ENCODE measurements at places on chromosomes 6 and 20.

GRCh38 chr20:46296526-46297250 lies 11.6 kb downstream of the CDH22 start:
- no peak for DNase-seq

- DNase-seq: no peak
These were observed 45.9 kb upstream of the MAP3K4 start for GRCh38 chr6:160945516-160946177.

DNA sequence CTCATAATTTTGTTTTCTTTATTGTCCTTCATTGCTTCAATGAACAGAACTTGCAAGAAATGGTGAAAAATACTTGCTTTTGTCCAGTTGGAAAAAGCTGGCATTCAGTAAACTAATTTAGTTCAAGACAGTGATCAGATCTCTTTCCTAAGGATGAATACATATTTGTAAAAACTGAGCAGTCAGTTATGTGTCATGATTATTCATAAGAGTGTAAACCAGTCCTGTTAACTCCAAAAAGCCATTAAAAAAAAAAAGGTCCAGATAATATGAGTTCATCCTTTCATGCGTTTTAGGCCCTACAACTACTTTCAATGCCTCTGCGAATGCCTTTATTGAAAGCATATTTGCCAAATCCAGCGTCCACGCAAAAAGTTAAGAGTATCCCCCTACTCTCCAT lies 609 bp downstream of the PGM3 start:
- DNase-seq: no peak

- no peak for DNase-seq
These were observed 530.8 kb downstream of the BCKDHB start for GRCh38 chr6:80637312-80637711.

- DNase-seq: no peak
These were observed 1.2 kb downstream of the LINC00237 start for GRCh38 chr20:21104921-21105320.

DNA sequence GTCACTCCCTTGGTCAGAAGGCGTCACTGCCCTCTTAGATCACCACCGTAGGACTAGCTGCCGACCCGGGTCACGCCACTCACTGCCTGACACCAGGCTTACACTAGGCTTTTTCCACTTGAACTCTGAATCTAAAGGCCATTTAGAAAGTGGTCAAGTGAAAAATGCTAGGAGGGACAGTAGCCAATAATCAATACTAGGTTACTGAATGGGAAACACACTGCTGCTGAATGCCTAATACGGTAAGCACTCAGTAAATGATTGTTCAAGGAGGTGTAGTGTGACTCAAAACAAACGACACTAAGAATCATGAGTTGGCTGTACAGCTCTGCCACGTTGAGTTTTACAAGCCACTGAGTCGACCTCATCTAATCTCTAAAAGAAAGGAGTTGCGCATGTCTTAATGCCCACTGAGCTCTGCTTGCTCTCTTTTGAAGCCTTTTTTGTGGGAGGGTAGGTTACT lies 760 bp upstream of the IBTK start:
- no peak for DNase-seq

DNA sequence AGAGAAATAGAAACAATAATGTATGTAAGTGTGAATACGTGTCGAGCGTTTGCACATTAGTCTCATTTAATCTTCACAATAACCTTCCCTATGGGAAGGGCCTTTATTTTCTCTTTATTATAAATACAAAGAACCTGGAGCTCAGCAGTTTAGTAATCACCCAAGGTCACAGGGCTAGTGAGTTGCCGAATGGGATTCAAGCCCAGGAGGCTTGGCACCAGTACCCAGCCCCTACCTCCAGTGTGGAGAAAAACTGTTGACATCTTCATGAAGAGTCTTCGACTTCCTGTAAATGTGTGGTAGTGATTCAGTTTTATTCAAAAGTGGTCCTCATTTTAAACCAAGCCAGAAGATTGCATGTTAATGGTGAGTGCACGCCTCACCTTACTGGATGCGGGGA lies 162.8 kb downstream of the SCML4 start:
- DNase-seq: no peak

DNA sequence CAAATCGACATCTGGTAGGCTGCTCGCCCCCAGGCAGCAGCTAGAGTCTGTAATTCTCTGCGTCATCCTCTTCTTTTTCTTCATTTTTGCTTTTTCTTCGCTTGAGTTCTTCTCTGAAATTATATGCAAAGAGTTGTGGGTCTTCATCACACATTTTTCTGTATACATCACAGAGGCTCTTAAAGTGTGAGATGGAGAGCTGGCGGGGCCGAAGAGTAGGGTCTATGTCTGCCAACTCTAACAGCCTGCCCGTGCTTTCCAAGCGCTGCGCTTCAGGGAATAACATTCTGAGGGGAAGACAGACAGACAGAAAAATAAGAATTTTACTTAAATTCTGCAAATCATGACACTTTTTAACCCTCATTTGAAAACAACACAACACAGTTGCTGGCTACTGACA lies 6.0 kb upstream of the CLDN20 start:
- DNase-seq: no peak

DNA sequence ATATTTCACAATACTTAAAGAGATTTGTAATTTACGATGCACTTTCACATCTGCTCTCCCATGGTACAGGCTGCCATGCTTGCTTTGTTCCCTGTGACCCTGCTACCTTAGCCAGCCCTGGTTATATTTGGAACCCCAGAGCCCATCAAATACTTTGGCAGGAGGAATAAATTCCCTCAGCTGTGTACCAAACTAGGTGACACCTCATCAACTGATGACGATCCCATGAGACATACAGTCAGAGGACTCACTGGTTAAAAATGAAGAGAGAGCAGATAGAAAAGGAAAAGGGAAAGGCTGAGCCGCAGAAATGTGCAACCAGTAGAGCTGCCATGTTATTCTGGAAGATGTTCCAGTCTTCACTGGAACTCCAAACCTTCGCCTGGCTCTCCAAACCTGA lies 120.0 kb downstream of the SIM1 start:
- DNase-seq: no peak

GRCh38 chr6:115396112-115396906 lies 664.4 kb downstream of the FRK start:
- DNase-seq: no peak

- DNase-seq: no peak
These were observed 27.0 kb downstream of the CST9L start for GRCh38 chr20:23541330-23541729.

DNA sequence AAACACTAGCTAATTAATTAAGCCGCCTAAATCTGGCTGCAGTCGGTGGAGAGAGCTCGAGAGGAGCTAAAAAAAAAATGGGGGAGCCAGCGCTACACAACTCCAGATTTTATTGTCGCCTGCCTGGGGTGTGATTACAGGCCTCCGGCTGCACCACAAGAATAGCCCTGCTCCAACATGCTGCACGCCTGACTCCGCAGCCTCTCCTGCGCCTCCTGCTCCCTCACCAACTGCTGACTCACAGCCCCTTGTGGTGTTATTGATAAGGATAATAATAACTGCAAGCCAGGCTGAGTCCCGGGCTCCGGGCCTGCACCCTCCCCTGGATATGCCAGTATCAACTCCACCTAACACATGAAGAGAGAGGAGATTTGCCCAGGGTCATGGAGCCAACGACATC lies 16.8 kb downstream of the SIRPA start:
- DNase-seq: no peak

GRCh38 chr6:53611342-53611741 lies 54.2 kb downstream of the KLHL31 start:
- DNase-seq: no peak

DNA sequence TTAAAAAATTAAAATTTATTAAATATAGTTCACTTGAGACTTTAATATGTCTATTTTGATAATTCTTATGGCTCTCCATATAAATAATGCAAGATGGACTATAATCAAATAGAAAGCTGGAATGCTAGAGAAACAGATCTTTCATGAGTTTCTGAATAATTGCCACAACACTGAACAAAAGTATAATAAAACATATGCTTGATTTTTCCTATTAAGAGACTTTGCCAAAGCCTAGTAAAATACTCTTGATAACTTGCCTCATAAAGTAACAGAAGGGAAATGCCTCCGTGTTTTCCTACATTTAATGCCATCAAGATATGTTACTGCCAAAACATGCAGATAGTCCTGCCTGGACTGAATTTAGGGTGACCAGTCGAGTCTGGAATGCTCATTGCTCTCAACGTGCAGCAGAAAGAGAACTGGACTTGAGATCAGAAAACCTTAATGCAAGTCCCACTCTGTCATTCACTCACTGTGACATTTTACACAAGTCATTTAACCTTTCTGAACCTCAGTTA lies 153.2 kb downstream of the AIG1 start:
- no peak for DNase-seq

GRCh38 chr20:53728359-53728758 lies 134.7 kb upstream of the ZNF217 start:
- DNase-seq: no peak

- DNase-seq: no peak
These were observed 280.4 kb downstream of the PTPRK start for GRCh38 chr6:128240024-128240428.

GRCh38 chr6:35136185-35136584 lies 5.0 kb downstream of the TCP11 start:
- DNase-seq: no peak

GRCh38 chr6:54595844-54596243 lies 250.7 kb upstream of the FAM83B start:
- DNase-seq: no peak

DNA sequence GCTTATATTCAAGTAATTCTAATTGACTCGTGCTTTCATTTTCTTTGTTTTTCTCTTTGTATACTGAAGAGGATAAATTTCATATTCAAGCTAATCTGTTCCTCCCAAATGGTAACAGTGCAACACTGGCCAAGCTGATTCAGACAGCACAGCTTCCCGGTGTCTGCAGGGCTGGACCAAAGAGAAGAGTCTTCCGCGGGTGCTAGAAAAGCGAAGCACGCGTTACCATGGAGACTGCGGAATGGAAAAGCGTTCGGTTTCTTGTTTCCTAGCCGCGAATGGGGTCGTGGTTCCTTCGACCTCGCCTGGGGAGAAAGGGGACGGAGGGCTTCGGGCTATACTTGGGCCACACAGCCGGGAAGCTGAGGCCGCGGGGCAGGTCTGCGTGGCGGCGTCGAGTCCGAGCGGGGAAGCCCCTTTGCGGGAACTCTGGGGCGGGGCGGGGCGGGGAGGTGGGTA lies 6.2 kb upstream of the ZNF311 start:
- peak; percentile 16 for DNase-seq

GRCh38 chr6:5034328-5034727 lies 30.5 kb upstream of the RPP40 start:
- DNase-seq: no peak

GRCh38 chr20:44423480-44423879 lies 52.2 kb upstream of the TTPAL start:
- no peak for DNase-seq

GRCh38 chr6:121413879-121414278 lies 21.6 kb upstream of the GJA1 start:
- DNase-seq: no peak

DNA sequence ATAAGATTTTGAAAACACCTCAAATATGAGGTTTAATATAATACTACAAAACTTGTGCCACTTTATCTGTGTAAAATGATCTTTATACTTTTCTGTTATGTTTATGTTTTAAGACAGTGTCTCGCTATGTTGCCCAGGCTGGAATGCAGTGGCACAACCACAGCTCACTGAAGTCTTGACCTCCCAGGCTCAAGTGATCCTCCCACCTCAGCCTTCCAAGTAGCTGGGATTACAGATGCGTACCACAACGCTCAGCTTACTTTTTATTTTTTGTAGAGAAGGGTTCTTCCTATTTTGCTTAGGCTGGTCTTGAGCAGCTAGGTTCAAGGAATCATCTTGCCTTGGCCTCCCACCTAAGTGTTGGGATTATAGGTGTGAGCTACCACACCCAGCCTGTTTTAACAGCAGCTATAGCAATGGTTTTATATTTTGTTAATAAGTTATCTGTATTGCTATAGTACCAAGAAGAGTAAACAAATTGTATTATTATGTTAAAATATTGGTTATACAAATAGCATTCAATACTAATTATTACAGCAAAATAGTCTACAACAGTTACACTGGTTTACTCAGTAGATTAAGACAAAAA lies 8.2 kb downstream of the TAB2 start:
- DNase-seq: no peak

DNA sequence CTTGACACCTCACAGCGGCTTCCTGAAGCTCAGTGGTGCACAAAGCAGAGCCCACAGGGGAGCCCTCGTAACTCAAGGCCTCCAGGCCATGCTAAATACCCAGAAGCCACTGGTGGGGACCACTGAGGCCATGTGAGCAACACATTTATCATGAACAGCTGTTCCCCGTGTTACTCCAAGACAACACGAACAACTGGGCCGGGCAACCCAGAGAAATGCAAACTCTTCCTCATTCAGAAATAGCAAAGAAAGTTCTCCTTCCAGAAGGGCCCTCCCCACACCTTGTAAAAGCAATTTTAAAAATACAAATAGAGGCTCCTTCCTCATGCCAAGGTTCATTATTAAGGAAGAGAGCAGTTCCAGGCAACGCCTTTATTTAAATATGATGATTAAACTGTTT lies 36.3 kb upstream of the SLCO4A1 start:
- DNase-seq: no peak

GRCh38 chr20:31260326-31260932 lies 3.0 kb downstream of the DEFB115 start:
- peak; percentile 47 for DNase-seq

DNA sequence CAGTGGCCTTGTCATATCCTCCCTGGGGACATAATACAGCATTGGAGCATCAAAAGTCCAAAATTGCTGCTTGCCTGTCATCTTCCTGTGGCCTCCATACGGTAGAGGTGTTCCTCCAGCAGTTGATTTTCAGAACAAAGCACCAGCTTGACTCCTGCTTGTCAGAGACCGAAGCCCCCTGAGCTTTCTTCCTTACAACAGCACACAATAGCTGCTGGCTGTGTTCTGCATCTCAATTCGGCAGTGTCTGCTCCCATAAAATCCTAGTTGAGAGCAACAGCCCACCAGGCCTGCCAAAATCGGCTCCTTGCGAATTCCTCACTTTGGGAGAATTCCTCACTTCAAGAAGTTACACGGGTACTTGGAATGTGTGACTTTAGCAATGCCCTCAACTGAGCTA lies 372.9 kb downstream of the SAMD5 start:
- DNase-seq: no peak
